ENCODE measurements at places on chromosomes 1 and 21.

DNA sequence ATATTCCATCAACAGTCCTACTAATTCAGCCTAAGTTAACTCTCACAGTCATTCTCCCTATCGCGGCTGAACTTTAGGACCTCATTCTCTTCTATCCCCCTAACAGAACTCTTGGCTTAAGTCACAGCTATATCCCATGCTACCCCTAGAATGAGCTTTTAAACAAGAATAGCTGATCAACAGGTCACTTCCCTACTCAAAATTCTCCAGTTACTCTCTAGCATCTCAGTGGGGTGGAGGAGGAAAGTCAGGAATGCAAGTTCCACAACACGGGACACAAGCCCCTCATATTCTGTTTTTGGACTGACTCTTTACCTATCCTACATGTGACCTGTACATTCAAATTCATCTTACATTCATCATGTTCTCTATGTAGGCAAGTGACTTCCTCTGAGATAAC lies 21.0 kb downstream of the MRPL39 start:
- DNase-seq, result no peak

DNA sequence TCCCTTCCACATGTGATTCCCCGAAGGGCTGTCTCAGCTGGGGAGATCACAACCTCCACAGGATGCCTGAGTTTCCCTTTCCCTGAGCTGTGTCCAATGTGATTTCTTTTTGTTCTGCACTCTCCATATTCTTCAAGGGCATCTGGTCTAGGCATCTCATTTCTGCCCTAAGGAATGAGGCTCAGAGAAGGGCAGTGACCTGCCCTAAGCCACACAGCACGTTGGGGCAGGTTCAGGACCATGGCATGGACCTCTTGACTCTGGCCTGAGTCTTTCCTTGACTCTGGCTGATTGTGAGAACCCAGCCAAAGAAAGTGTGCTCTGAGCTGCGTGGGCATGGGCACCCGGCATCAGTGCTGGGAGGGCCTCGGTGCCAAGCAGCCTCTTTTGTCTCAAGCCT lies 590.3 kb downstream of the PTPRU start:
- no peak for DNase-seq

- DNase-seq, result no peak
Observed at GRCh38 chr1:179888071-179888470, 6.0 kb downstream of the TOR1AIP1 start.

DNA sequence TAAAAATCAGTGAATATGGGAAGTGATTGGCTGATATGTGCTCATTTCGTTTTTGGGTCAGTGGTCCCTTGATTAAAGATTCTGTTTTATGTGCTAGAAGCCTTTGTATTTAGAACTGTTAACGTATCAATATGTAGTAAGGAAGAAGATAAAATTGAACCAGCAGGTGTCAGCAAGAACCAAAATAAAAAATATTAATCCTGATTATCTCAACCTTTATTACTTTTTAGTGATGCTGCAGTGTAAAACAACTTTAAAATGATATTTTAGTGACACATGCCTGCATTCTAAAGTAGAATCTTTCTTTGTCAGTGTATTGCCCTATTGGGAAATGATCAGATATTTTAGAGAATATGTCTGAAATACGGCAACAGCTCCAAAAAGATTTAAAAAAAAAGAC lies 49.5 kb downstream of the NEK7 start:
- no peak for DNase-seq

GRCh38 chr21:42547001-42547905 lies 33.6 kb downstream of the SLC37A1 start:
- no peak for DNase-seq

- DNase-seq, result no peak
Observed at GRCh38 chr1:209029737-209030136, 553.8 kb upstream of the CAMK1G start.

GRCh38 chr21:15054606-15055239 lies 10.1 kb downstream of the NRIP1 start:
- DNase-seq, result no peak

GRCh38 chr1:232598133-232598532 lies 31.8 kb downstream of the SIPA1L2 start:
- DNase-seq, result no peak

Measured in ELF-1 (cell line).